ENCODE measurements at places on chromosomes 16 and 17.

DNA sequence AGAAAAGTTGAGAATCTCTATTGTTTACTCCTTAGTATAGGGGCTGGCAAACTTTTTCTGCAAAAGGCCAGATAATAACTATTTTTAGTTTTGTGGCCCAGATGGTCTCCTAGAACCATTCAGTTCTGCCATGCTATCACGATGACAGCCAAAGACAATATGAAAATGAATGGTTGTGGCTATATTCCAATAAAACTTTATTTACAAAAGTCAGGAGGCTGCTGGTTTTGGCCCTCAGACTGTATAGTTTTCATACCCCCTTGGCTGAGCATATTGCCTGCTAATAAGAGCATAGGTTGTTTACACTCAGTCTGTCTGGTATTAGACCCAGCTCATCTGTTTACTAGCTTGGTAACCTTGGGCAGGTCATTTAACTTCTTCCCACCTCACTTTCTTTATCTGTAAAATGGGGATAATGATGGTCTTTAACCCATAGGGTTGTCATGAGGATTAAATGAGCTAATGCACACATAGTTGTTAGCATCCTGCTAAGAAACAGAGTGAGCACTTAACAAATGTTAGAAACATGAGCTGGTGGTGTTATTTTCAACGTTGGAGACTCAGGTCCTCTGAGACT is 156.3 kb downstream of the MSI2 start:
- DNase-seq: no peak

- DNase-seq: no peak
Observed at GRCh38 chr16:49189286-49189685, 92.4 kb downstream of the CBLN1 start.

DNA sequence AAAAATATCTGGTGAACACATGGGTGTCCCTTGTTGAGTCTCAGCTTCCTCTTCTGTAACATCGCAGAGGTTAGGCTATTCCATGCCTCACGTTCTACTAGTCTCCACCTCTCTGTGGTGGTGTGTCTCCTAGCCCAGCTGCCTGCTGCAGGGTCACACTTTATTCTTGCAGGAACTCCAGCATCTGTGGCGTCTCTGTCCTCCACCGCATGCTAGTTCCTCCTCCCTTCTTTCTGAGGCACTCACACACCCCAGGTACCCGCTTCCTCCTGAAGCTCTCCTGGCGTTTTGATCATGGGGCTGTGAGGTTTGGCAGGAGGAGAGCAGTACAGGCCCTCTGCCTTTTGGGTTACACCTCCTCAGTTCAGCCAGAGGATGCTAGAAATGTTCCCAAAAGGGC is 9.9 kb upstream of the TEX2 start:
- DNase-seq: no peak

DNA sequence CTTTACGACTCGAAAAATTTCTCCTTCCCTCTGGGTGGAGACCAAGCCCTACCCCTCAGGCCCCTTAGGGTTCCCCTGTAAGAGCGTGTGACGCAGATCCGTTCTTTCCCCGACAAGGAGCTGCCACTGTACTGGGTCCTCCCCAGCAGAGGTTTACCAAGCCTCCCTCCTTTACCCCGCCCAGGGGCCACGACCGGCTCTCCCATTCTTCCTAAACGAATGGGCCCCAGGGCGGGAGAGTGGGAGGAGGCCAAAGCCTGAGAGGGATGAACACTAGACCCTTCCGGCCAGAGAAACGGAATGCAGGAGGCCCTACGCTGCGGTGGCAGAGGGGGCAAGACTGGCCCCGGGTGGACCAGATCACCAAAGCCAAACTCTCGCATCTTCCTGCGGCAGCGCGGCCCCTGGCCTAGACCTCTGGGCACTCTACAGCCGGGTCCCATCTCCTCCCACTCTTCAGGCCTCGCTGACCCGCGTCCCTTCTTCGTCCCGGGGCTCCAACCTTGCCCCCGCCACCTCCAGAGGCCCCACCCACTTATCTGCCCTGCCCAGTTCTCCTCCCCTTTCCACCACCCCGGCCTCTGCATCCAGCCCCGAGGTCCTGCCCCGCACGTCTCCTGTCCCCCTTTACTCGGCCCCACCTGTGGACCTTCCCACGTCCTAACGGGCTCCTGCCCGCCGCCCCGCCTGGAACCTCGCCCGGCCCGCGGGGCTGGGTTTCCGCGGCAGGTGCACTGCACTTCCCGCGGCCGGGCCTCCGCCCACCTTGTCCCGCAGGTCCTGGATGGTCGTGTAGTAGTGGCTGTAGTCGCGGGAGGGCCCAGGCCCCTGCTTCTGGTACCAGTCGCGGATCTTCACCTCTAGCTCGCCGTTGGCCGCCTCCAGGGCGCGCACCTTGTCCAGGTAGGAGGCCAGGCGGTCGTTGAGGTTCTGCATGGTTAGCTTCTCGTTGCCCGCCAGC is 765 bp downstream of the KRT19 start:
- DNase-seq: no peak

GRCh38 chr17:73342050-73342522 is 30.3 kb upstream of the CDC42EP4 start:
- no peak for DNase-seq

Data from T-helper 2 cell (primary cell).